Left ventricle myocardium inferior (tissue), 1 donor: ENCODE measurements at places on chromosomes 12 and 14.
A peak's percentile ranks its signal among the peaks of the same experiment; 100 is the strongest.

- no peaks in the 10 kb centered on the region for H3K27me3 ChIP-seq
- peaks cover 11% of the 10 kb centered on the region for H3K4me1 ChIP-seq
- no peak overlapping the region for H3K27ac ChIP-seq
- no peak for DNase-seq
- H3K4me3 ChIP-seq, result no peak overlapping the region
- no peaks in the 10 kb centered on the region for H3K36me3 ChIP-seq
These were observed 372.8 kb upstream of the PRICKLE1 start for GRCh38 chr12:42962384-42962783.

DNA sequence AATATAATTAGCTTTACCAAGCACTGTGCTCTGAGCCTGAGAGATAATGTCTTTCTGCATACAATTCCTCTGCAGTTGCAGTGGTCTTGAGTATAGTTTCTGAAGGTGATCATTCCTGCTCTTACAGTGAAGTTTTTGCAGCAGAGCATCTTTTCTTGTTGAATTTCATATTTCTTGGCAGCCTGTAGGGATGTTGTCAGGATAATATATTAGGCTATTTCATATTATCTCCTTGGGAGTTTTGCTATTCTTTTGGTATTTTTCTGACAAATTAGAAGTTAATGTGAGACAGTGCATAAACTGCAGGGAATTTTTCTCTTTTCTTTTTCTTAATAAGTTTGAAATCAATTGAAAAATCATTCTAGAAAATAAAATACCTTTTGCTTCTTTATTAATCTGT is 1502.6 kb upstream of the FLRT2 start:
- no peaks in the 10 kb centered on the region for H3K27me3 ChIP-seq
- H3K4me3 ChIP-seq, result no peak overlapping the region
- H3K4me1 ChIP-seq, result no peaks in the 10 kb centered on the region
- no peak for DNase-seq

DNA sequence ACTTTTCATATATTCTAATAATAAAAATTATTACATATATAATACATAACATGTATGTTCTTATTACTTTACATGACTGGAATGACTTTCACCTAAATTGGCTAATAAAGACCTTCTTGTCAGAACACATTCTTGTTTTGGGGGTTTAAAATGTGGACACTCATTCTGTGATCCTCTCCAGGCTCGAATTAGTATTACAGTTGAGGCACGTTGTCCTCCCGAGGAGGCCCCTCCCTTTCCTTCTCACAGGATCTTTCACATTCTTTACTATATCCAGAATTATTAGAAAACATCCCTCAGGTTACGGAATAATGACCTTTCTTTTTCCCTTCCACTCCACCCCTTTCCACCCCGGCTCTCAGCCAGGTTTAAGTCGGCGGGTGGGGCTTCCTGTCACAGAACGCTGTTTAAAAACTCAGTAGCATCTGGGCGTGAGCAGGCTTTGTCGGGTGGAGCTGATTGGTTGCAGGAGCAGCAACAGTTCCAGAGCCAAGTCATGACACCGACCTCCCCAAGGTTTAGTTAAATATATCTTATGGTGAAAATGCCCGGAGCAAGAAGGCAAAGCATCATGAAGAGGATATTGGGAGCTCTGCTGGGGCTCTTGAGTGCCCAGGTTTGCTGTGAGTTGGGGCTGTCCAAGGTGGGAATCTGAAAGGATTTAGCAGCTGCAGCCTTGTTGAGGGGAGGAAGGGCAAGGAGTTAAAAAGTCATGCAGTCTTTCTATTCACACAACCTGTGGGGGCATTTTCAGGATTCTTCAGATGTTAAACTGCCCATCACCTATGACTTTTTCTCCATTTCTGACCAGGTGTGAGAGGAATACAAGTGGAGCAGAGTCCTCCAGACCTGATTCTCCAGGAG is 396.7 kb upstream of the OR4E1 start:
- peak overlapping the region; percentile 37 for H3K4me3 ChIP-seq
- peaks cover 8% of the 10 kb centered on the region for H3K27me3 ChIP-seq
- DNase-seq, result peak; percentile 46
- no peaks in the 10 kb centered on the region for H3K36me3 ChIP-seq
- H3K4me1 ChIP-seq, result peaks cover 11% of the 10 kb centered on the region
- H3K27ac ChIP-seq, result peak overlapping the region; percentile 69

DNA sequence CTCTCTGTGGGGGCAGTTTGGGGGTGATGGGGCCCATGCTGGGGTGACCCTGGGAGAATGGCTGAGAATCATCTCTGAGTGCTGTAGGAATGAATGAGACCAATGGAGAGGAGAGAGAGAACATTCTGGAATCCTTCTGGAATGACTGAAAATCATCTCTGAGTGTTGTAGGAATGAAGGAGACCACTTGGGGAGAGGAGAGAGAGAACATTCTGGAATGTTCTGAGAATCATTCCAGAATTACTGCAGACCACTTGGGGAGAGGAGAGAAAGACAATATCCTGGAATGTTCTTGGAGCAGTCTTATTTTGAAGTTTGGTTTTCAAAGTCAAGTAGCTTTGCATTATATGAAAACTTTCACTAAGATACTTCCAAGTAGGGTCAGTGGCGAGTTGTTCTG is 64.3 kb downstream of the ZNF664 start:
- H3K27ac ChIP-seq, result no peak overlapping the region
- no peaks in the 10 kb centered on the region for H3K27me3 ChIP-seq
- H3K4me1 ChIP-seq, result peaks cover 8% of the 10 kb centered on the region
- H3K36me3 ChIP-seq, result no peaks in the 10 kb centered on the region

- no peaks in the 10 kb centered on the region for H3K36me3 ChIP-seq
- no peak overlapping the region for H3K4me3 ChIP-seq
- H3K27ac ChIP-seq, result no peak overlapping the region
- no peak for DNase-seq
These were observed 172.4 kb downstream of the EMP1 start for GRCh38 chr12:13368971-13369370.

DNA sequence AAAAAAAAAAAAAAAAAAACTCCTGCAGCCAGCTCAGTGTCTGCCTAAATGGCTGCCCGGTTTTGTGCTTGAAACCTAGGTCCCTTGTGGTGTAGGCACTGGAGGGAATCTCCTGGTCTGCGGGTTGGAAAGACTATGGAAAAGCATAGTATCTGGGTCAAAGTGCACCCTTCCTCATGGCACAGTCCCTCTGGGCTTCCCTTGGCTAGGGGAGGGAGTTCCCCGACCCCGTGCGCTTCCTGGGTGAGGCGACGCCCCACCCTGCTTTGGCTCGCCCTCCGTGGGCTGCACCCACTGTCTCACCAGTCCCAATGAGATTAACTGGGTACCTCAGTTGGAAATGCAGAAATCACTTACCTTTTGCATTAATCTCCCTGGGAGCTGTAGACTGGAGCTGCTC is 14.3 kb downstream of the PTCSC3 start:
- H3K27me3 ChIP-seq, result peaks cover 9% of the 10 kb centered on the region
- H3K36me3 ChIP-seq, result no peaks in the 10 kb centered on the region

DNA sequence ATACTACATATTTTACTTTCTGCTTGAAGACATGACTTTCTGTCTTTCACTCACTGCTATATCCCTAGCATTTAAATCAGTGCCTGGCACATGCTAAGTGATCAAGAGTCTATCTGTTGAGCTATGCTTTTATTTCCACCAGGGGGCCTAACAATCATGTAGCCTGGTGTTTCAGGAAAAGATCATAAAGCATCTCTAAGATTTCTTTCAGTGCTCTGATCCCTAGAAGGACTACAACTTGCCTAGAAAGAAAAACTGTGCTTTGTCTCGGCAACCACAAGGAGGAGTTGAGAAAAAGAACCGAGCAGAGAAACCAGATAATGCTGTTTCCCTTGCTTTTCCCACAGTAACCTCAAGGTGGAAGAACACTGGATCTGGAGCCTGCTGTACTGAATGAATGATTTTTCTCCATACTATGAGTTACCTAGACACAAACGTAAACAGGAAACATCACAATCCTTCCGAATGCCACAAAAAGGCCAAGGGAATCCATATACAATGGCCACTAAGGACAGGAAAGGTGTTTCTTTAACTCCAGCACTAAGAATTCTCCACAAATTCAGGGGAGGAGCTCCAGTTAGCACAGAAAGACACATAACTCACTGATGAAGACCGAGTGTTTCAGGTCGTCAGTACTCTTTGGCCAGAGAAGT is 1.2 kb downstream of the CRY1 start:
- peaks cover 41% of the 10 kb centered on the region for H3K4me1 ChIP-seq
- no peaks in the 10 kb centered on the region for H3K36me3 ChIP-seq
- H3K4me3 ChIP-seq, result peak overlapping the region; percentile 94
- peak overlapping the region; percentile 92 for H3K27ac ChIP-seq
- H3K27me3 ChIP-seq, result no peaks in the 10 kb centered on the region

DNA sequence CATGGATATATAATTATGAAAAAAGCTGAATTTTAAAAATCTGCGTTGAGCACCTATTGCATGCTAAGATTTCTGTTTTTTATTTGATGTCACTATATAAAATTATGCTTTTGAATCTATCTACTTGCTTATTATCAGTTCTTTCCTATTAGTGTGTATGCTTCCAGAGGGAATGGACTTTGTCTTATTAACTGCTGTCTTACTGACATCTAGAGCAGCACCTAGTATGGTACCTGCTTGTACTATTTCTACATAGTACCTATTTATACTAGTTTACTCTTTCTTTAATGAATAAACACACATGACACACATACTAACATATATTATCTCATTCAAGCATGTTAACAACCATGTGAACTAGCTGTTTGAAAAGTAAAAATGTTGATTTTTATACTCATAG is 38.6 kb upstream of the PIK3C2G start:
- H3K27me3 ChIP-seq, result no peaks in the 10 kb centered on the region
- no peak overlapping the region for H3K27ac ChIP-seq
- no peaks in the 10 kb centered on the region for H3K36me3 ChIP-seq
- no peak overlapping the region for H3K4me3 ChIP-seq

- DNase-seq, result no peak
- no peaks in the 10 kb centered on the region for H3K27me3 ChIP-seq
- no peak overlapping the region for H3K27ac ChIP-seq
- H3K4me1 ChIP-seq, result no peaks in the 10 kb centered on the region
These were observed 300.5 kb downstream of the PRKD1 start for GRCh38 chr14:29627137-29627536.

DNA sequence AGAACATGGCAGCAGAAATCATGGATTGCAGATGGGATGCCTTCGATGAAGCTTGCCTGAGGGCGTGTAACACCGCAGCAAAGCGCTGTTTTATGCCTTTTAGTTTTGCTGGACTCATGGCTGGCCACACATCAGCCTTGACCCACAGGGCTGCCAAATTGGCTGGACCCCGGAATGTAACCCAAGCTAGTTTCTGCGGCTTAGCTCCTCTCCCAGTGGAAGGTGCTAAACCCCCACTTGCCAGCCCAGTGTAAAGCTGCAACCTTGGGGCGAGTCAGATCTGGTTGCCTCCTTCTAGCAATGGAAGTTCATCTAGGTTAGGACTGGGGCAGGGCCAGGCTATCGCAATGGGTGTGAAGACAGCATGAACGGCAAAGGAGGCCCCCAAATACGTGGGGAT is 38.3 kb downstream of the MEG3 start:
- H3K4me3 ChIP-seq, result no peak overlapping the region
- peak; percentile 2 for DNase-seq
- no peak overlapping the region for H3K27ac ChIP-seq
- no peaks in the 10 kb centered on the region for H3K36me3 ChIP-seq
- H3K27me3 ChIP-seq, result peaks cover 44% of the 10 kb centered on the region

GRCh38 chr12:47947341-47947740 is 16.1 kb upstream of the TMEM106C start:
- DNase-seq, result no peak
- no peak overlapping the region for H3K27ac ChIP-seq
- H3K4me1 ChIP-seq, result peaks cover 4% of the 10 kb centered on the region
- H3K4me3 ChIP-seq, result no peak overlapping the region

GRCh38 chr14:54579621-54580020 is 12.7 kb downstream of the SAMD4A start:
- DNase-seq, result no peak
- H3K36me3 ChIP-seq, result no peaks in the 10 kb centered on the region
- no peaks in the 10 kb centered on the region for H3K27me3 ChIP-seq

DNA sequence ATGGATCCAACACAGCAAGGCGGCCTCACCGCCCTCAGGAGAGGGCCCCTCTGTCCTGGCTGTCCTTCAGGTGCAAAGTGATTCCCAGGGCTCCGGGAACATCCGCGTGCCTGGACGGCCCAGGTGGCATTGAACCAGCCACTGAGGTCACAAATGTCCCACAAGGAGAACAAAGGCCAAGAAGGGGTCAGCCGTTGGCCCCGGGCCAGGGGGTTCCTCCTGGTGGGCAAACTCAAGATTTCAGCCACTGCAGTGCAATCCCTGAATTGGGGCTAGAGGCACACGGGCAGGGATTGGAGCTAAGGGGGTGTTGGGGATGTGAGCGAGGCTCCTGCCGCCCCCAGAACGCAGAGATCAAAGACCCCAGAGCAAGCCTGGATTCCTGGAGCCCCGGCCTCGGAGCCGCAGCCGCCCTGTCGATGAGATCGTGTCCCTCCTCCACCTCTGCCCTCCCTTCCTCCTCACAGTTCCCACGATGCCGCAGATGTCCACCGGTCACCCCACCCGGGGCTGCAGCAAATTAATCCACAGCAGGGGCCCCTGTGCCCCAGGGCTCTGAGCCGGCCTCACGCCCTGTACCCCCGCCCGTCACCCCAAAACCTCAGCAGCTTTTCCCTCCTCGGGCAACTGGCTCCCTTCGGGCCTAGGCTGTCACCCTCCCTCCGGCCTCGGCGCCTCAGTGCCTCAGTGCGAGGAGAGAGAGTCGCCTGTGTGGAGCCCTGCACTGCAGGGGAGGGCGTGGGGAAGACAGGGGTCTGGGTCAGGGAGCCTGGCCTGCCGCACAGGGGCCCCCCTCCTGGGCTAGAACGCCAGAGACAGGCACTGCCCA is 56.7 kb upstream of the GALNT9 start:
- H3K36me3 ChIP-seq, result no peaks in the 10 kb centered on the region
- DNase-seq, result no peak
- H3K27me3 ChIP-seq, result peaks cover 75% of the 10 kb centered on the region
- H3K27ac ChIP-seq, result no peak overlapping the region
- H3K4me3 ChIP-seq, result no peak overlapping the region

GRCh38 chr12:51635346-51635745 is 44.3 kb downstream of the SCN8A start:
- no peak for DNase-seq
- no peaks in the 10 kb centered on the region for H3K4me1 ChIP-seq
- peaks cover 6% of the 10 kb centered on the region for H3K27me3 ChIP-seq
- H3K27ac ChIP-seq, result no peak overlapping the region

- H3K4me3 ChIP-seq, result no peak overlapping the region
- H3K27me3 ChIP-seq, result no peaks in the 10 kb centered on the region
- H3K36me3 ChIP-seq, result peaks cover 9% of the 10 kb centered on the region
- DNase-seq, result no peak
These were observed 29.7 kb upstream of the PSMA6 start for GRCh38 chr14:35262436-35262835.

DNA sequence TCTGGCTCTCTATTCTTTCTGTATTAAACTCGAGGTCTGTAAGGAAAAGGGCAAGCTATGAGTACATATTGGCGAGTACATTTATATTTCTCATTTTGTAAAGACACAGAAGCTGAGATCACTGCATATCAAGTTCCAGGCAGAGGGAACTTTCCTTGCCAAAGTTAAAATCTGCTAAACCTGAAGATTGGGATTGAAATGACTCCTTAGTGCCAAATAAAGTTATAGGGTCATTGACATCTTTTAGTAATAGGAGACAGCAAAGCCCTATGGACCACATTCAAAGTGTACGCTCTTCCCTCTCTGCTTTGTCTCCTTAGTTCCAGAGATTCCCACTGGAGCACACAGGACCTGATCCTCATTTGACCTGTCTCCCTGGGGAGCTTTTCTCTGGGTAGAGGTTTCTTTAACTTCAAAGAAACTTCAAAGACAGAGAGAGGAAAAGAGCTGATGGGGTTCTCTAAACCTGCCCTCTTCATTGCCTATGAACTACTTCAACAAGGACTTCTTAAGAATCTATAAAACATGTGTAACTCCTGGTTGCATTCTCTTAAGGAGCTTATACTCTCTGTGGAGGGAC is 42.6 kb upstream of the PTPRR start:
- no peak for DNase-seq
- H3K36me3 ChIP-seq, result no peaks in the 10 kb centered on the region
- no peak overlapping the region for H3K27ac ChIP-seq
